ENCODE measurements at places on chromosomes 3 and 15.

DNA sequence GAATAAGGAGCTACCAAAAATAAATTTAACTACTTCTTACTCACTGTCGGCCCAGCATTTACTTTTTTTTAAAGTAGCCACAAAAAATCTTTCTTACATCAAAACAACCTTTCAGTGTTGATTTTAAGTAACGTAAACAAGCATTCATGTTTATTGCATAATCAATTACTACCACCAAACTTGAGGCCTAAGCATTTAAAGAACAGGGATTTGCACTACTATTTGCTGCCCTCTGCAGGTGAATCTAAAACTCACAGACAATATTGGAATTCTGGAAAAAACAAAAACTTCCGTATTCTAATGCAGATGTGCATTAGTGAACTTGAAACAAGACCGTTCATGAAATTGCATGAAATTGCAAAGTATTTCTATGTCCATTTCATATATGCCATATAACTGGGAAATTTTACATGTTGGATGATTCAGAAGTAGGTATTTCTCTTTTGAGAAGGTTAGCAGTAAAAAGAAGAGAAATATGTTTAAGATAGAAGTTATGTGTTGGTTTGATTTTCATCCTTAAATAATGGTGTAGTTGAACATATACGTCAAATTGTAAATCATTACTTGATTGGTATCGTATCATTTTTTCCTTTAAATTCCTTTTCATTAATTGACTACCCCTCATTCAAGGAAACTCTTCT lies 55.6 kb downstream of the CGGBP1 start:
- DNase-seq = no peak

DNA sequence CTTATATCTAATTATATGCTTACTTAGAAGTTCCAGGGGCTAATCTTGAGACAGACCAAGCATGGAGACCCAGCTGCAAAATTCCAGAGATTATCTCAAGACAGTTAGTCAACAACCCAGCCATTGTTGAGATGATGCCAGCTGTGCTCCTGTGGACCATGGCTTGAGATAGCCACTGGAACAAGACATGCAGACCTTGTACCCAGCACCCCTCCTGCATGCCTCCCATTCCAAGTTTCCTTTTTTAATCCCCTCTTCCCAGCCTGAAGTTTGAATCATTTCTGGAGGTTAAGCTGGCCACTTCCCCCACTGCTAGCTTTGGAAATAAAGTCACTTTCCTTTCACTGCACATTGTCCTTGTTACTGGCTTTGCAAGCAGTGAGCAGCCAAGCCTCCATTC lies 53.8 kb downstream of the IMPG2 start:
- DNase-seq = no peak

- DNase-seq = no peak
Observed at GRCh38 chr3:150223558-150223957, 184.5 kb upstream of the TSC22D2 start.

- DNase-seq = no peak
Observed at GRCh38 chr3:192899540-192899982, 18.1 kb downstream of the MB21D2 start.

DNA sequence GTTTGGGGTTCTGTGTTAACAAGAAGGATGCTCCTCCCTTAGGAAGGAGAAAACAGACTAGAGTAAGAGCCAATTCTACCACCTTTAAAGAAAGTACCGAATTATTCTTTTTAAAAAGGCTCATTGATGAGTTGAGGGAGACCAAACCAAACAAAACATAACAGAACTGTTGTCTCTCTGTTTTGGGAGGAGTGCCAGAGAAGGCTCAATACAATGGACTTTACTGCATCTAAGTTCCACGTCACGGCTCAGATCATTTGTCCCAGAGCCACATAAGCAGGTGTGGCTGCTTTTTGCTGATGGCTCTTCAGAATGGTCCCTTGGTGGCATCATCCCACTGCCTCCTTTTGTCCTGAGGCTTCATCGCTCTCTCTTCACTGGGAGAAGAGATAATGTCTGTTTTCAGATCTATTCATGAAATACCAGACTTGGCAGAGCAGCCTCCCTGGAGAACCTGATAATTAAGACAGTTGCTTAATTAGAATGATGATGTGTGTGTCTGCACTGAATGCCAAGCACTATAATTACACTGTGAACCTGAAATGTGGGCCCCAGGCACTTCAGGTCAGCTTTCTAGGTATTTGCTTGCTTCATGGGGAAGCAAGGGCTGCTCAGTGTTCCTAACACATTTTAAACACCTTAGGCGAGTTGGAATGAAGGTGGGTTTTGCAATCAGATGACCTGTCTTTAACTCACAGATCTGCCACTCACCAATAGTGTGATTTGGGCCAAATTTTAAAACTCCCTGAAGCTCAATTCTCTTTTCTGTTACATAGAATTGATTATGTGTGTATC lies 335.2 kb upstream of the MCTP2 start:
- DNase-seq = no peak

GRCh38 chr3:194300382-194300758 lies 50.8 kb downstream of the CPN2 start:
- DNase-seq = no peak

DNA sequence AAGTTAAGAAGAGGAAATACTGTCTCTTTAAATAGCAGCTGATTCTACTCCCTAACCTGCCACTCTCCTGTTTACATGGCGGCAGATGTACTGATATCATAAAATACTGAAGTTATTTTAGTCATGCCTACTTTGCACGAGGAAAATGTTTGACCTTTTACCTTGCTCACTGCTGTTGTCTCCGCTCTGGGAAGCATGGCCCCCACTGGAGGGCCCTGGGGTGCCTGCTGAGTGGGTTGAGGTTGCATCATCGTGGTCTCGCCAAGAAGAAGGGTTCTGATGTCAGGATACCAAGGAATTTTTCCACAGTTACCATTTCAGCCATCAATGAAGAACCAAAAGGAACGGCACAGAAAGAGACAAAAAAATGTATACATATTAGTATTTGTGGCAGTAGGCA lies 16.7 kb downstream of the MEIS2 start:
- no peak for DNase-seq

GRCh38 chr3:32842531-32842931 lies 24.7 kb downstream of the TRIM71 start:
- no peak for DNase-seq

GRCh38 chr3:139836698-139837464 lies 98.1 kb upstream of the CLSTN2 start:
- no peak for DNase-seq

GRCh38 chr3:100400419-100400779 lies 490 bp downstream of the TOMM70 start:
- DNase-seq = no peak

DNA sequence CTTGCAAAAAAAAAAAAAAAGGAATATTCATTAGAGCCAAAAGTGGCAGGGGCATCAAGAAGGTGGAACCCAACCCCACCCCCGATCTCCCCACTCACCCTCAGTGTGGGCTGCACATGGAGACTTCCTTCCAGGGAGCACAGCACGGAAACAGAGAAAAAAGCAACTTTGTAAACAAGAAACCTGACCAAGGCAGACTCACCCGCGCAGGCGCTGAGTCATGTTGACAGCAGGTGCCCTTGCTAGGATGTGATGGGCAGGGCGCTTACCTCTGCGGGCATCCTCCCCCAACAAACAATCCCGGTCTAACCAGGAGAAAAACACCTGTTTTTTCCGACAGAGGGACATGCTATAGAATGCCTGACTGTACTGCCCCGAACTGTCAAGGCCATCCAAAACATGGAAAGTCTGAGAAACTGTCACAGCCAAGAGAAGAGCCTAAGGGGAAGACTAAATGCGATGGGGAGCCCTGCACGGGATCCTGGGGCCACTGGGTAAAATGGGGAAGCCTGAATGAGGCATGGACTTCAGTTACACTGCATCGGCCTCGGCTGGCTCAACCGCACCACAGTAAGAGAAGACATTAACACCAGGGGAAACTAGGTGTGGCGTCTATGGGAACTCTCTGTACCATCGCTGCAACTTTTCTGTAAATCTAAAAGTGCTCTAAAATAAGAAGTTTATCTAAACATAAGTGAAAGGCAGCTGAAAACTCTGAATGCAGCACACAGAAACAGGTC lies 66.7 kb upstream of the GATA2 start:
- DNase-seq = no peak

DNA sequence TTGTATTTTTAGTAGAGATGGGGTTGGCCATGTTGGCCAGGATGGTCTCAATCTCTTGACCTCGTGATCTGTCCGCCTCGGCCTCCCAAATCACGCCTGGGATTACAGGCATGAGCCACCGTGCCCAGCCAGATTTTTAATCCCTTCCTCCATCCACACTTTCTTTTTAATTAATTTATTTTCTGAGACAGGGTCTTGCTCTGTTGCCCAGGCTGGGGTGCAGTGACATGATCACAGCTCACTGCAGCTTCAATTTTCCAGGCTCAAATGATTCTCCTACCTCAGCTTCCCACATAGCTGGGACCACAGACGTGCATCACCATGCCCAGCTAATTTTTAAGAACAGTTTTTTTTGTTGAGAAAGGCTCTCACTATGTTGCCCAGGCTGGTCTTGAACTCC lies 43.6 kb downstream of the RAF1 start:
- no peak for DNase-seq

DNA sequence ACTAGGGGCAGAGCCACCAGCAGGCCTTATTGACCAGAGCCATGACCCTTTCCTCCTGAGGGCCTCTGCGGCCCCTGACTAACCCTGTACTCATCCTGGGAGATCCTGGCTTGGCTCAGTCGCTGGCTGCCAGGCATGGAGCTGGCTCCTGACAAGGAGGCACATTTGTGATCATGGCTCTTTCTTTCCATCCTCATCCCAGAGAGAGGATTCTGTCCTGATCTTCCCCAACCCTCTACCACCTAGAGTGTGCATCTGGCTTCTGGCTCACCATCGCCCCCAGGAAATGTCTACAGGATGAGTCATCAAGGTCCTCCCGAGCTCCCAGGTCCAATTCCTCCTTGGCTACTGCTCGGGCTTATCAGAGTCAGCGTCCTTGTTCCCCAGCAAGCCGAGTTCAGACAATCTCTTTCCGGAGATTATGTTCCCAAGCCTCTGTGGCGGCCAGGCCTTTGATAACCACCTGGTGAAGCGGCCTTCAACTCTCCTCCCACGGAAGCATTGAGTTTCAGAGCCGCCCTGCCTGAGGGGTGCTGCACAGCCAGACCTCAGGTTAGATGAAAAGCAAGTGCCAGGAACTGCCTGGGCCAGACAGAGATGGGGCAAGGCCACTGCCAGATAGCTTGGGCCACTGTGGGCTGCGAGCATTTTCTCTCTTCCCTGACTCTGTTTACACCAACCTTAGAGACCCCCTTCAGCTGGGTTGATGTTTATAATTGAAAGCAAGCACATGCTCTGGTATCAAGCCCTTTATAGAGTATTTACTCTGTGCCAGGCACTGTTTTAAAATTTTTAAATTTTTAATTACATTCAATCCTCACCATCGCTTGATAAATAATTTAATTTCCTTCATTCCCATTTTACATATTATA lies 44.3 kb upstream of the MRPS22 start:
- DNase-seq = no peak

DNA sequence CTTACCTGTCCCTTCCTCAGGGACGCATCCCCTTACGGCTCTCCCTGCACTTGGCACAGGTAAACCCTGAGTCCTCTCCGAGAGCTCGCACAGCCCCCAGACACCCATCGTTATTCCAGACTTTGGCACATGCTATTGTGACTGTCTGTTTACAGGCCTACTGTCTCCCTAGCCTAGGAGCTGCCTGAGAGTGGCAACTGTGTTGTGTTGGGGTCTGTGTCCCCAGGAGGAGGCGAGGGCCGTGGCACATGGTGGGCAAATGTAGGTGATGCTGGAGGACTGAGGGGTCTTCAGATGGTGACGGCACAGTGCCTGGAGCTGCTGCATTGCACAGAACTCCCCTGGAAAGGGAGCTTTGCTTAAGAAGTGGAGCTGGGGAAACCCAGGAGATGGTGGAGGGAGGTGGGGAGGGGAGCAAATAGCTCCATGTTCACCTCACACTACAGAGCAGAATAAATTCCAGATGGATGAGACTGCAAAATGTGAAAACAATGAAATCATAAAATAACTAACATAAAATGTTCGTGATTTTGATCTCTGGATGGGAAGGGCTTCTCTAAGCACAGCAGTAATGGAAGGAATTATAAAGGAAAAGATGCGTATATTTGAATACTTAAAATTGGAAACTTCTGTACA lies 96.5 kb downstream of the SMAD6 start:
- no peak for DNase-seq

DNA sequence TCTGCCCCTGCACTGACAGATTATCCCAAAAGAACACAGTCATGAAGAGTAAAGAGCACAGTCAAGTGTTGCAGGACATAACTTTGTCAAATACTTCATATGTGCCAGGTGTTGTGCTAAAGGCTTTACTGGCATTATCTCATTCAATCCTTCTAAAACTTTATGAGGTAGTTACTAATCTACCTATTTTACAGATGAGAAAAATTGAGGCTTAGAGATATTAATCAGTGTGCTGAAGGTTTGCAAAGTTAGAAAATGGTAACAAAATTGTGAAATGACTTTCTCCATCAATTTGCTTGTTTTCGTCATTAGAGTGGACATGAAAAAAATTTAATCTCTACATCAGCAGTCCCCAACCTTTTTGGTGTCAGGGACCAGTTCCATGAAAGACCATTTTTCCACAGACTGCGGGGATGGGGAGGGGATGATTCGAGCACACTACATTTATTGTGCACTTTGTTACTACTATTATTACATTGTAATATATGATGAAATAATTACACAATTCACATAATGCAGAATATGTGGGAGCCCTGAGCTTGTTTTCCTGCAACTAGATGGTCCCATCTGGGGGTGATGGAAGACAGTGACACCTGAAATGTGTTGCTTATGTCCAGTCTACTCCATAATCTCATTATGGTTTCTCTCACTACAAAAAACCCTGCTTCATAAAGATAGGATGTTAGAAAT lies 8.6 kb upstream of the CAPN7 start:
- DNase-seq = no peak

- no peak for DNase-seq
Observed at GRCh38 chr3:42498034-42498433, 4.4 kb upstream of the VIPR1 start.

DNA sequence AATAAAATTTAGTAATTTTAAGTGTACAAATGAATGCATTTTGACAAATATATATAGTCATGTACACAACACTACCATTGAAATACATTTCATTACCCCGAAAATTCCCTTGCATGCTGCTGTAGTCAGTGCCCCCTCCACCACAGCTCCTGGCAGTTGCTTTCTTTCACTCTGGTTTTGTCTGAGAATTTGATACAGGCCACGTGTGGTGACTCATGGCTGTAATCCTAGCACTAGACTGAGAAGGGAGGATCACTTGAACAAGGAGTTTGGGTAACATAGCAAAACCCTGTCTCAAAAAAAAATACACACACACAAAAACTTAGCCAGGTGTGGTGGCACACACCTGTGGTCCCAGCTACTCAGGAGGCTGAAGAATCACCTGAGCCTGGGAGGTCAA lies 65.4 kb downstream of the TFRC start:
- DNase-seq = no peak

- no peak for DNase-seq
Observed at GRCh38 chr15:86362555-86362954, 282.9 kb downstream of the AGBL1 start.

DNA sequence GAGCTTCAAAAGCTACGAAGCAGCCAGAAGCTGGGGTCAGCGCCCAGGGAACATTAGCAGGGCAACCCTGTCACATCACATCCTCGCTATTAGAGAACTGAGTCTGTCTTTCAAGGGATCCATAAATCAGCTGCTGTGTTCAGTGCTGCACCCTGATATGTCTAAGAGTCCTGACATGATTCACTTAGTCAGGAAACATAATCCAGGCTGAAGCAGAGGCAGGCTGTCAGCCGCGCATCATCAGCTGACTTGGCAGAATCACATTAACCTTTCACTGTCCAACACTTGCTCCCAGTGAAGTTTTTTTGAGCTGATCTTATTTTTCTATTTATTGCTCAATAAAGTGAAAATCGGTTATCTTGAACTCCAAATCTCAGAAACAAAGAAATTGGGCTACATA lies 23.5 kb downstream of the MYH15 start:
- DNase-seq = no peak

- no peak for DNase-seq
Observed at GRCh38 chr3:64179249-64179648, 46.0 kb downstream of the PRICKLE2 start.

All from activated T-helper 1 cell treated with anti-CD3 and anti-CD28 coated beads, Interleukin-2, amount 50 U/mL, for 16 hours (primary cell).